ENCODE measurements at places on chromosomes 2 and 18.

DNA sequence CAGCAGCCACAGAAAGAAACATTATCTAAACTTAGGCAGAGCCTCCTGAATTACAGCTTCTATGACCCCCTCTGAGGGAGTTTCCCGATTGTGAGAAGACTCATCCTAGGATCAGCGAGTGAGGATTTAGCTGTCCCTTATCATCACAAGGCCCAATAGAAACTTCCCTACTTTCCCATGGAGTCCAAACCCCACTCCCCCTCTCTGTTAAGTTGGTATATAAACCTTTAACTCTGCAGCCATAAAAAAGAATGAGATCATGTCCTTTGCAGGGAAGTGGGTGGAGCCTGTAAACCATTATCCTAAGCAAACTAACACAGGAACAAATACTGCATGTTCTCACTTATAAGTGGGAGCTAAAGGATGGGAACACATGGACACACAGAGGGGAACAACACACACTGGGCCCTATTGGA is 78.8 kb downstream of the MYL12B start:
- DNase-seq, result no peak

- DNase-seq, result no peak
These were observed 2.2 kb downstream of the MPP4 start for GRCh38 chr2:201696151-201696659.

GRCh38 chr18:25080211-25080610 is 271.8 kb downstream of the ZNF521 start:
- no peak for DNase-seq

DNA sequence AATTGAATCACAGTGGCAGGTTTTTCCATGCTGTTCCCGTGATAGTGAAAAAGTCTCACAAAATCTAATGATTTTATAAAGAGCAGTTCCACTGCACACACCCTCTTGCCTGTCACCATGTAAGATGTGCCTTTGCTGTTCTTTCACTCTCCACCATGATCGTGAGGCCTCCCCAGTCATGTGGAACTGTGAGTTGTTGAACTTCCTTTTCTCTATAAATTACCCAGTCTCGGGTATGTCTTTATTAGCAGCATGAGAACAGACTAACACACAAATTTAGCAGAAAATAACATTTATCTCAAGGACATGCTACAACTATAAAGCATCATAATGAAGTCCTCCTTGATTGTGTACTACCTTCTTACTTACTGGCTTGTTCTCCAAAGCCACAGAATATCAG is 1526.0 kb downstream of the LRP1B start:
- DNase-seq, result no peak

GRCh38 chr2:157326698-157327097 is 1.1 kb upstream of the ERMN start:
- DNase-seq, result no peak

DNA sequence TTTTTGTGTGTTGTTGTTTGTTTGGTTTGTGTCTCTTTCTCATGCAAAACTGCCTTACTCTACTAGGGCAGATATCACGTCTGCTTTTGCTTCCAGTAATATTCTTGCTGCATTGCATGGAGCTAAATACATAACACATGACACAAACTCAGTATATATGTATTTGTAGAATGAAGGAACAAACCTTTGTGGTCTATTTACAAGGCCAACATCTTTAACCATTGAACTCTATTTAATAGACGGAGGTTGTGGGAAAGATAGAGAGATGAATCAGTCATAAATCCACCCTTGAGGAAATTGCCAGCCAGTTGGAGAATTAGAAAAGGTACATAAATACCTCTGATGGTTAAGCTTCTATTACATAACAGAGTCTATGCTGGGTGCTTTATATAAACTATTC is 26.0 kb upstream of the IL1RL1 start:
- no peak for DNase-seq

DNA sequence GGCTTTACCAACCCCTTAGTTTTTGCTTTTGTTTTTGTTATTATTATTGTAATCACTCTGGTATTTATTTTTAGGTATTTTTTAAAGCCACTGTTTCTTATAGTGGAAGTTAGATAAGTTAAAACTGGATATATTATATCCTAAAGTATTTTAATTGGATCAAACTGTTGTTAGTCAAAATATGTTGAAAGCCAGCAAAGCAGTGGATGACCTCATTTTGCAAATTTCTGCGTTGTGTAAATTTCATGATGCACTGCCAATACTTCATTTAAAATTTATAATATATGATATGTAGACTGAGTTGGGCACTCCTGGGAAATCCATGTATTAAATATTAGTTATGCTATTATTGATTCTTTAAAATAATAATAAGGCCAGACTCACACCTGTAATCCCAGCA is 661.7 kb upstream of the NRXN1 start:
- no peak for DNase-seq

DNA sequence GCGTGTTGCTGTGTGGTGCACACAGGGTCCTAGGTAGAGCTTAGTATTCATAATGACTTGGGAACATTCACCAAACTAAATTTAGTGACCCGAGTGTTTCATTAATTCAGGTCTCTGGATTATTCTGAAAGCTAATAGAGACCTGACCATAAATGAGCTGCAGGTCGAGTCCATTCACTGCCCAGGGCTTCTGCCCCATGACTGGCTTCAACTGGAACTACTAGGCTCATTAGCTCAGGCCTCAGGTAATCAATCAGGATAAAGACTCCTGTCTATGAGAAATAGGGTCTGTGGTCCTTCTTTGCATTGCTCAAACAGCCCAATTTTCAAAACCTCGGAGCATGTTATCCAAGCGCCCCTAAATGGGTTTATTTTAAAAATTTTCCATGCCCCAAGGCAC is 30.0 kb upstream of the OTOF start:
- DNase-seq, result no peak

GRCh38 chr2:195651046-195651445 is 6.0 kb upstream of the SLC39A10 start:
- no peak for DNase-seq

DNA sequence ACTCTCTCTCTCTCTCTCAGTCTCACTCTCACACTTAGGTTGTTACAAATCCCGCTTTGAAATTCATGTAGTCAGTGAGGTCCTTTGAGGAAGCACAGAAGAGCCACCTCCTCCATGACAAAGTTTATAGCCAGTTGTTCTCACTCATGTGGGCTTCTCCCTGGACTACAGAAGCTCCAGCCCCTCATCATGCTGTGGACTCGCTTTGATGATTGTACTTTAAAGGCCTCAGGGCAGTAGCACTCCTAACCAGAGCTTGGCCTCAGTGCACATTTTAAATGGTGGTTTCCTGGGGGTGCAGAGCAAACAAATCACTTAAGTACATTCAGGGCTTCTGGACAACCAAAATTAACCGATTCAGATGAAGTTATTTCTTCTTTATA is 115.7 kb downstream of the MTCL1 start:
- DNase-seq, result no peak

DNA sequence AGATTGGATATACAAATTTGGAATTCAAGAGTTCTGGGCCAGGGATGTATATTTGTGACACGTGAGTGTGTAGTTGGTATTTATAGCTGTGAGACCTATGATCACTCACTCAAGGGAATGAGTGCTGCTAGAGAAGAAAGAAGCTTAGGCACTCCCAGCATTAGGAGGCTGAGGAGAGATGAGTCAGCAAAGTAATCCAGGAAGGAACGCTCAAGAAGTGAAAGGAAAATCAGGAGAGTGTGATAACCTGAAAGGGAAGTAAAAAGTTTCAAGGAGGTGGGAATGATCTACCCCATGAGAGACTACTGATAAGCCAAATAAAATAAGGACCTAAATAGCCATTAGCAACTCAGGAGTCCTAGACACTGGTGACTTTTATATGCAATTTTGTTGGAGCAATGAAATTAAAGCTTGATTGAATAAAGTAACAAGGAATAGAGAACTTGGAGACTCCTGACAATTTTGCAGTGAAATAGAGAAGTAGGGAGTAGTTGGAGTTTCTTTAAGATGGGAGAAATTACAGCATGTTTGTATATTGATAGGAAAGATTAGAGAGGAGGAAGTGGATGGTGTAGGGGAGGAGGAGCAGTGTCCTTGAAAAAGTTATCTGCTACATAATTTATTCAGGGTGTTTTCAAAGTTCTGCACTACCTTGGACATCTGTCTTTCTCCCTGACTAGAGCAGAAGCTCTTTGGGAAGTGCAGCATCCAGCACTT is 89.9 kb downstream of the UBE2E3 start:
- no peak for DNase-seq

- DNase-seq, result no peak
These were observed 12.8 kb downstream of the SPEG start for GRCh38 chr2:219447242-219448098.

- no peak for DNase-seq
These were observed 95.7 kb downstream of the MYCN start for GRCh38 chr2:16035747-16036745.

DNA sequence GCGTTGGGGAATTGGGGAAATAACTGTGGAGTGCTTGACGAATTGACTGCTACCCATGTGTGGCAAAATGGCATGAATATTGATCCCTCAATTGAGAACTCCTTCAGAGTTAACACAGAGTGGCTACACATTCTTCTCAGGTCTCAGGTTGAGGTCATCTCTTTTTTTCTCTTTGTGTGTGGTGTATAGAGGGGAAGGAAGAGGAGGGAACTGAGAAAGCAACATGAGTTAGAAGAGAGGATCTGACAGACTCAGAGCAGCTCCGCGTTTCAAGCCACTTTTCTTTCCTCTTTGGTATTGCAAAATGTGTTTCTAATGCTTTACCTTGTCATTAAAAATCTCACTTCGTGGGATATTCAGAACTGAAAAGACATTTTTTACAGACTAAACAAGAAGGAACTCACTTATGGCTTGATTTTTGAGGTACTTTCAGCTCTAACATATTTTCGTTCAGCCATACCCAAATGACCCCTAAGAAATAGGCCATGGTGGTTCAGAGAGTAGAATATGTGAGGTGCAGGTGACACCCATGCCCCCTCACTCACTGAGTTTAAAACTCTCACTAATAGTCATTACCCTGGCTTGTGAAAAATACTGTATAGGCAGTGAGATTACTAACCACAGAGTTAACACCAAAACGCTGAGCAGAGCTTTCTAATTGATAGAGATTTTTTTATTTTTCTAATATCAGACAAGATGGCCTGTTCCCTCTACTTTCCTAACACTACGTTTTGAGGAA is 22.5 kb downstream of the STAT4 start:
- no peak for DNase-seq

GRCh38 chr2:61543062-61543461 is 4.9 kb upstream of the XPO1 start:
- no peak for DNase-seq

DNA sequence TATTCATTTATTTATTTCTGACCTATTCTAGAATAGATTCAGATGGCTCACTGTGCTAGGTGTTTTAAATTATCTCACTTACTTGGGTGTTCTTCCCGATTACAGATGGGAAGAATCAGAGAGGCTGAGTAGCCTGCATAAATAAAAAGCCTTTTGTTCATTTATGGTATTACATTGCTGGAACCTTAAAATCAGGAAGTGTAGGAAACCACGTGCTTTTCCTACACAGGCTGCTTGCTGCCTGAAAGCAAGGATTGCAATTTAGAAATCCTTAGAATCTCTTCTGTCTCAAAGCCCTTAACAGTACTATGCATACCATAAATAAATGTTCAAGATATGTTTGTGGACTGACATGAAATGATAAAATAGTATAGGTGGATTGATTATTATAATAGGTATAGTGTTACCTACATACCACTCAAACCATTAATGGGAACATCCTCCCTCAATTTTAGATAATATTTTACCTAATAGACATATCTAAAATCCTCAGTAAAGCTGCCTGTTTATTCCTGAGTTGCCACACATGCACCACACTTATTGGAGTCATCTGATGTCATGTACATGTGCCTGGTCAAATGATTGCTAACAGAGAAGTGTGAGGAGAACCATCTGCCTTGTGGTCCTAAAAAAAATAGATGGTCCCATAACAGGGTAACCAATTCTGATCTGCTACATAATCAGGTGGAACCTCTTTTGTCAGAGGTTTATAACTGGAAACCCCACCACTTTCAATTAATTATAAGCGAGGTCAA is 73.5 kb upstream of the C2orf15 start:
- DNase-seq, result no peak

- no peak for DNase-seq
These were observed 649.3 kb upstream of the SOX11 start for GRCh38 chr2:5042666-5043440.

DNA sequence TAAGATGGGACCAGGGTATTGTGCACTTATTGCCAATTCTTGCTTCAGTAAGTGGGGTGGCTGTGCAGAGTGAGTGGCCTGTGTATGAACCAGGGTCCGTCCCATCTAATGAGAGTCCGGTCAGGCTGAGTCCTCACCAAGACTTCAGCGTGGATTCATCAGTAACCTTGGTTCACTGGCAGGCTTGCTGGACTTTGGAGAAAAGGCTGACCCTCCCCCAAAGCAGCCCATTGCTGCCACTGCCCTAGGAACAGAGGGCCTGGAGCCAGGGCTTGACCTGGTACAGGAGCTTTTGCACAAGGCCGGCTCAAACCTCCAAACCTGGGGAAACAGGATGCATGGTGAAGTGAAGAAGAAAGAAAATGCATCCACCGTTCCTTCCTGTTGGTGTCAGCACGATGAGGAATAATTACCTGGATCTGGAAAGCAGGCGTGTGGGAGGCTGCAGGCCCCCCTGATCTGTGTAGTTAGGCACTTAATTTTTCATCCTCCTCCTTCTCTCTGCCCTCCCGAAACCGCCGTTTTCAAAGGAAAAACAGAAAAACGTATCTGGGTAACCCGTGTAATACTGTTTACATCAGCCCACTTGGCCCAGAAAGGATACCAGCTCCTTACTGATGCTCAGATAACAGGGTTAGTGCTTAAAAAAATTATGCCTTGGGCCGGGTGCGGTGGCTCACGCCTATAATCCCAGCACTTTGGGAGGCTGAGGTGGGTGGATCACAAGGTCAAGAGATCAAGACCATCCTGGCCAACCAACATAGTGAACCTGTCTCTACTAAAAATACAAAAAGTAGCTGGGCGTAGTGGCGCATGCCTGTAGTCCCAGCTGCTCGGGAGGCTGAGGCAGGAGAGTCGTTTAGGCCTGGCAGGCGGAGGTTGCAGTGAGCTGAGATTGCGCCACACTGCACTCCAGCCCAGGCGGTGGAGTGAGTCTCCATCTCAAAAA is 147.7 kb downstream of the TGIF1 start:
- no peak for DNase-seq

GRCh38 chr18:78979730-78980278 is at the start of gene SALL3:
TSS of gene SALL3 (plus strand) at chr18:78979818. CDS start at chr18:78980275, 457 bp downstream.
- no peak for DNase-seq

- no peak for DNase-seq
These were observed 21.2 kb upstream of the IL1A start for GRCh38 chr2:112805542-112805941.

GRCh38 chr2:168139852-168140251 is 107.5 kb downstream of the STK39 start:
- no peak for DNase-seq

DNA sequence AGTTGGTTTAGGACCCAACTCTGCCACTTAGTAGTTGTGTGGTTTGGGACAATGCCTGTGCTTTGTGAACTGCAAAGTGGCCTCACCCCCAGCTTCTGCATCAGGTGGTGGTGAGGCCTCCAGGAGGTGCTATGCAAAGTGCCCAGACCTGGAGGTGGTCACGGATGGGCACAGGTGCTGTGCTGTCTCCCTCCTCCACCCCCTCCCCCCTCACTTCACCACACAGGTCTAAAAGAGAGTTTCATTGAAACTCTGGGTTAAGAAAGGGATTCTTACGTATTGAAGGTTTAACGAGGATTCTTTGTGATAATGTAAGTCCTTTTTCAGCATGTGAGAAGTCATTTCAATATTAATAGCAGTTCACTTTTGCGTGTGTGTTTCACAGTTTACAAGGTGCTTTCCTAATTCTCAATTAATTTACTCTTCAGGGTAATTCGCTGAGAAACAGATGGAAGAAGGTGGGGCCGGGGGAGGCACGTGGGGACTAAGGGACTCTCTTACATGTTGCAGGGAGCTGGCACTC is 369.9 kb downstream of the LPIN1 start:
- DNase-seq, result no peak

- DNase-seq, result no peak
These were observed 2.1 kb downstream of the SLC39A10 start for GRCh38 chr2:195659114-195659513.
